BJ (cell line): ENCODE measurements at places on chromosomes 3 and 15.

DNA sequence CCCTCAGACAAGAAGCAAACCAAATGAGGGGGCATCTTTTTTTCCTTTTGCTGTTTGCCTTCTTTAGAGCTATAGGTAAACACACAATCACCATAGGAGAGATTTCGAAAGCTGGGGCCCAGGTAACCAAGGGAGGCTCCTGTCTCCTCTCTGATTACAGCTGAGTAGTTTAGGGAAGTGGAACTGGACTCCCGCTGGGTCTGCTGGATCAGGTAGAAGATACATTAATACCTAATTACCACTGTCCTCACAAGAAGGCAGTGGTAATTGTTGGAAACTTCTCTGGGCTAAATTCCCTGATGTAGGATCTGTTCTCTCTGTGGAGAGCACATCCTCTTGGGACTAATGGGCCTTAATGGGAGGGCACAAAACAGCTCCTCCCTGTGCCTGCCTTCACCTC, 32.7 kb downstream of the HDC start:
- no peak for DNase-seq

DNA sequence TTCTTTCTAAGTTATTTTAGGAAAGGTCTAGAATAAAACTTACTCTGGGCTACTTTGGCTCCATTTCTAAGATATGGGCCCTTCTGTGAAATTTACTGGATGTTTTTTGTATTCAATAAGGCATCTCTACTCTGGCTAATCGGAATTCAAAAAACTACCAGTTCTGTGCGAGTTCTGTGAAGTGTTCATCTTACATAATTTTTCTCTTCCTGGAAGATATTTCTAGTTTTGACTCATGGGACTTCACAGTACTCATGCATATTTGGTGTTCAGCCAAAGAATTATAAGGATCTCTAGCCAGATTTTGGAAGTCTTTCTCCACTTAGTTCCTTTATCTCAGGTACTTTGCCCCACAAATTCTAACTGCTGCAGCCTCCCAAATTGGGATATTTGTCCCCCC, 46.4 kb upstream of the MBNL1 start:
- DNase-seq, result no peak

DNA sequence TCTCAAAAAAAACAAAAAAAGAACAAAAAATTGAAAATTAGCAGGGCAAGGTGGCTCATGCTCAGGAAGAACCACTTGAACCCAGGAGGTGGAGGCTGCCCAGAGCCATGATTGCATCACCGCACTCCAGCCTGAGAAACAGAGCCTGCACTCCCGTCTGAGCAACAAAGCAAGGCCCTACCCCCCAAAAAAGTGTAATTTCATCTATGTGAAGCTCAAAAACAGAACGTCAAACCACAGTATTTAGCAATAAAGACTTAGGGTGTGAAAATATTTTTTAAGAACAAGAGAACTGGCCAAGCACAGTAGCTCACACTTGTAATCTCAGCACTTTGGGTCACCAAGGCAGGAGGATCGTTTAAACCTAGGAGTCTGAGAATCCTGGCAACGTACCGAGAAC, 38.2 kb downstream of the STAG1 start:
- no peak for DNase-seq

DNA sequence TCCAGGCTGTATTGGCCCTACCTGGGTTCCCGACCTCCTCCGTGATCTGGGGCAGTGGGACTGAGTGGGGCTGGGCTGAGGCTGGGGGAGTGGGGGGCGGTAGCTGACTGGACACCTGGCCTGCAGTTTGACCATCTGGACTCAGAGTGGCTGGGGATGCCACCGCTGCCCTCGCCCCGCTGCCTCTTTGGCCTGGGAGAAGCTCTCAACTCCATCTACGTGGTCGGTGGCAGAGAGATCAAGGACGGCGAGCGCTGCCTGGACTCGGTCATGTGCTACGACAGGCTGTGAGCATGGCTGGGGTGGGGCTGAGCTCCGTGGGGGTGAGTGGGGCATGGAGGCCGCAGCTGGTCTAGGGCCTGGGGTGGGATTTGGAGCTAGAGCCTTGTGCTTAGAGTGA, 2.7 kb downstream of the KLHL40 start:
- no peak for DNase-seq

GRCh38 chr3:160837394-160837980, 81.5 kb downstream of the PPM1L start:
- DNase-seq, result no peak
